ENCODE measurements at places on chromosomes 2 and 18. TPM values are rescaled to one million over a fixed set of nuclear protein-coding genes. Genes with fewer than 3 reads are reported as not detected.

GRCh38 chr18:12907258-12907925, 23.4 kb upstream of the PTPN2 start:
- DNase-seq: no peak

- DNase-seq: no peak
These were observed 3.3 kb upstream of the SLC66A2 start for GRCh38 chr18:79954791-79955190.

GRCh38 chr2:9820020-9820973, 23.0 kb upstream of the TAF1B start:
- no peak for DNase-seq

DNA sequence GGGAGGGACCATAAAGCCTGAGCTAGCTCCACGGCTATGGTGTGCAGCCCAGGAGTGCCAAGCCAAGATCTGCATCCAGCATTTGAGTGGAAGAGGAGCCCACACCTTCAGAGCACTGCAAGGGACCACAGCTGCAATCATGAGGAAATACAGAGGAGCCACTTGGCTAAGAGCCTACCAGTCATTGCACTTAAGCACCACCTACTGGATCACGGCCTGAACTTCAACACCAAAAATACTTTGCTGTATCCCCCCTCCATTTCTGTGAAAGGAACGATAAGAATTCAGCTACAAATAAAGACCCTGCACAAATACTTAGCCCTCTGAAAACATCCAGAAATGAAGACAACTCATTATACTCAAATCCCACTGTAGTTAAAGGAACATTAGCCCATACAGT, 545.3 kb downstream of the TSN start:
- DNase-seq: no peak

DNA sequence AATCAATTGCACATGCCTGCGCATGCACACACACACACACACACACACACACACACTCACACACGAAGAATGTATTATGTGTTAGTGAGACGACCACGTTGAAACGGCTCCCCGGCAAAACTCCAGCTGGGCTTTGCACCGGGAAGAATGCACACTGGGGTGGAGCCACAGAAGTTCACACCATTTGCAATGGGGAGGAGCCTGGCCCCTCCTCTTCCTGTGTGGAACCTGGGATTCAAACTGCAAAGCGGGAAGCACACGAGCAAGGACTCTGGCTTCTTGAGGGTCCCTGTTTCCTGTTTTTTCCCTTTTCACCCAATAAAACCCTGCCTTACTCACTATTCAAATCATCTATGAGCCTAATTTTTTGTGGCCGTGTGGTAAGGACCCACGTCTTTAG, 304.0 kb upstream of the TMEFF2 start:
- DNase-seq: no peak

GRCh38 chr18:12373771-12374116, 3.3 kb downstream of the AFG3L2 start:
- no peak for DNase-seq

DNA sequence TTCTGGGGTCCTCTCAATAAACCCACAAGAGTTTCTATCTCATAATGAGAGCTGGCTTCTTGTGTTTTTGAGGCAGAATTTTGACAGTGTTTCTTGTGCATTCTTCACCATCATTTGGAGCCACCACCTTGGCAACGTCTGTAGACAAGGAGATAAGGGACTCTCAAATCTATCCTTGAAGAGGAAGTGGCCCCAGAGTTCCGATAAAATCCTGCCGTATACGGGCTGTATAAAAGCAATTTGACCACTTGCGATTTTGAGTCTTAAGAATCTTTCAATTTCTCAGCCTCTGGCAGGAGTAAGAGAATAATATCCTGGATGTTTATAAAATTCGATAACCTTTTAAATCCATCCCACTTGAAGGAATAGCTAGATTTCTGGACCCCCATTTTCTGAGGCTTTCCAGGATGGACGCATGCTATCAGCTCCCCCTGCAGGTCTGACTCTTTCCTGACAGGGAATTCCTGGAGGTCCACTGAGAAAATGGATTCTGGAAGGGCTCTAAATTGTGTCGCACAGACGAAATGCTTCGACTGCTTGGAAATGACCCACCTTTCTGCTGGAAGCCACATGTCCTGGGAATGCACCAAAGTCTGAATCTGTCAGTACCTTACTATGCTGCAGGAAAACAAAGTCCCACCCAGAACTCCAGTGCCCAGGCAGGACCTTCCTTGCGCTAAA, 54.1 kb downstream of the E2F6 start:
- peak; percentile 27 for DNase-seq

DNA sequence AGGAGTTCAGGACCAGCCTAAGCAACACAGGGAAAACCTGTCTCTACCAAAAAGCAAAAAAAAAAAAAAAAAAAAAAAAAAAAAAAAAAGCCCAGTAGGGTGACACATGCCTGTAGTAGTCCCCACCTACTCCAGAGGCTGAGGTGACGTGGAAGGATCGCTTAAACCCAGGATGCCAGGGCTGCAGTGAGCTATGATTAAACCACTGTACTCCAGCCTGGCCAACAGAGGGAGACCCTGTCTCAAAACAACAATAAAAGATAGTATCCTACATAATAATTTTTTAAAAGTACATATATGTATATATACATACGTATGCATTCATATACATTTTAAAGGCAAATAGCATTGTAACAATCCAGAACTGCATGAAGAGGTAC, 51.7 kb downstream of the SOS1 start:
- no peak for DNase-seq

- no peak for DNase-seq
These were observed 111.7 kb downstream of the ACVR1 start for GRCh38 chr2:157764386-157764785.

- no peak for DNase-seq
These were observed 81.2 kb downstream of the SH3YL1 start for GRCh38 chr2:182509-183122.

DNA sequence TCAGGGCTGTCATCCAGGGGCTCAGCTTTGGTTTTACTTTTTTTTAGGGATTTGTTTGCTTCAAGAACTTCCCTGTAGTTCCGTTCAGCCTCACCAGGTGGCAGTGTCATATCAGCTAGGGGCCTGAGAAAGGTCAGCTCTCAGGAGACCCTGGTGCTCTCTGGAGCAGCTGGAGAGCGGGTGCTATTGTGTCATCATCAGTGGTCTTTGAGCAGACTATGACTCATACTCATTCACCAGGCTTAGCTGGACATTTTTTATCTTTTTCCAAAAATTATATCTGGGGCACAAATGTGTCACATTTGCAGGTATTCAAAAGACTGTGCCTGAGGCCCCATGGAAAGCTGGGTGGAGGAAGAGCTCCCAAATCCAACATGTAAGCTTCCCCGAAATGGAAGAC, 24.4 kb downstream of the ZNF892 start:
- DNase-seq: no peak

- DNase-seq: no peak
These were observed 245.6 kb downstream of the HDAC4 start for GRCh38 chr2:239154971-239155805.

- DNase-seq: no peak
These were observed 97.3 kb upstream of the DCC start for GRCh38 chr18:52242711-52243110.

DNA sequence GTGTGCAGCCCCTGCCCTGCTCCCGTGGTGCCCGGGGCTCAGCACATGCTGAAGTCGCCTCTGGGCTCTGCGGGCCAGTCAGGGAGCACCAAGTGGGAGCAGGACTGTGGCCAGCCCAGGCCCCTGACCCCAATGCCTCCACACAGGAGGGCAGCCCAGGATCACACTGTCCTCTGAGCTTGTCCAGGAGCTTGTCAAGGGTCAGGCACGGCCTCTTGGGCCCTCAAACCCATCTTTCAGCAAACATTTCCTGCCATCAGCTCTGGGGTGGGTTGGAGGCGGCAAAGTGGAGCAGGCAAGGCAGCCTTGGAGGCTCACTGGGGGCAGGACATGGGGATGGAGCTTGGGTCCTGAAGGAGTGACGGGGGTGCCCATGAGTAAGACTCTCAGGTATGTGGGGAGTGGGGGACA, 10.3 kb downstream of the SNED1 start:
- DNase-seq: no peak

DNA sequence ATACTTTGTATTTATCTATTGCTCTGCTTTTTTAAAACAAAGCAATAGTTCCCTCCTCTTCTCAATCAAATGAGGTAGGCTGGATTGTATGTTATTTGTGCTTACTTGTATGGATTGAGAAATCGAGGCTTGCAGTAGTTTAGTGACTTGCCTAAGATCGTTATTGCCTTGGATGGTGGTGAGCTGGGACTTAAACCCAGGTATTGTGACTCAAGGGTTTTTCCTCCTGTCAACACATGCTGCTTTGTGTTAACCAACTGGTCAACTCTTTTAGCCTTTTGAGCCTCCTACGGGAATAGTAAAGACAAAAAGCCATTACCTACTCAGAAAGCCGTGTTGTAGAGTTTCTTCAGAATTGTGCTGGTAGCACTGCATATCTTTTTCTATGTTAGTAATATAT, 95.2 kb upstream of the THUMPD2 start:
- DNase-seq: no peak

DNA sequence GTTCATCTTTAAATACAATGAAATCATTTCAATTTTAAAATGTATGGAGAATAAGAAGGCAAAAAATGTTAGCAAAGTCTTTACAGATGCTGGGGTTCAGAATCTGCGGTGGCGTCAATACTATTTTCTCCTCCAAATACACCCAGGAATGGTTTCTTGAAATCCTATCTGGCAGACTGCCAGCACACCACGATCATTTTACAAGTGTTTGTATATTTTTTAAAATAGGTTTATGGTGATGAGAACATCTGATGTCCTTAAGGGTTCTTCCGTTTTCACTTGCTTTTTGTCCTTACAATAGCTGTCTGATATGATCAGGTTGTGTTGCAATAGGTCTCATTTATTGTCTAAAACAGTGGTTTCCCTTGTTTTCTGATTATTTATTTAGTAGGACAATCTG, 89.6 kb downstream of the CMPK2 start:
- no peak for DNase-seq

- DNase-seq: no peak
These were observed 3.2 kb downstream of the WBP1 start for GRCh38 chr2:74461187-74462053.

GRCh38 chr2:240970816-240971215, 27.6 kb upstream of the SNED1 start:
- no peak for DNase-seq

DNA sequence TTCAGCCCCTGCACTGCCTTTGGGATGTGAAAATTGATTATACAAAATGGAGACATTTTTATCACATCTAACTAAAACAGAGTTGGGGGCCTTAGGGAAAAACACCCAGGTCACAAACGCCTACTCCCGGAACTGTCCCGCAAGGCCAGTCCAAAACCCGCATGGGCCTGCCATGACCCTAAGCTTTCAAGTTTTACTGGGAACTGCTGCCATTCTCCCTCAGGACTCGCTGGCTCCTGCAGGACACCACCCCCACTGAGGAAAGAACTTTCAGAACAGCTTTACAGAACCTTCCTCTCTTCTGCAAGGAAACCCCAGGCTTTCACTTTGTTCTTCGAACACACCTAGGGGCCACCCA, 320.4 kb upstream of the HS6ST1 start:
- no peak for DNase-seq

GRCh38 chr2:32752952-32753351, 125.1 kb downstream of the TTC27 start:
- no peak for DNase-seq

GRCh38 chr2:101012054-101012705, 10.1 kb downstream of the RPL31 start:
- no peak for DNase-seq

DNA sequence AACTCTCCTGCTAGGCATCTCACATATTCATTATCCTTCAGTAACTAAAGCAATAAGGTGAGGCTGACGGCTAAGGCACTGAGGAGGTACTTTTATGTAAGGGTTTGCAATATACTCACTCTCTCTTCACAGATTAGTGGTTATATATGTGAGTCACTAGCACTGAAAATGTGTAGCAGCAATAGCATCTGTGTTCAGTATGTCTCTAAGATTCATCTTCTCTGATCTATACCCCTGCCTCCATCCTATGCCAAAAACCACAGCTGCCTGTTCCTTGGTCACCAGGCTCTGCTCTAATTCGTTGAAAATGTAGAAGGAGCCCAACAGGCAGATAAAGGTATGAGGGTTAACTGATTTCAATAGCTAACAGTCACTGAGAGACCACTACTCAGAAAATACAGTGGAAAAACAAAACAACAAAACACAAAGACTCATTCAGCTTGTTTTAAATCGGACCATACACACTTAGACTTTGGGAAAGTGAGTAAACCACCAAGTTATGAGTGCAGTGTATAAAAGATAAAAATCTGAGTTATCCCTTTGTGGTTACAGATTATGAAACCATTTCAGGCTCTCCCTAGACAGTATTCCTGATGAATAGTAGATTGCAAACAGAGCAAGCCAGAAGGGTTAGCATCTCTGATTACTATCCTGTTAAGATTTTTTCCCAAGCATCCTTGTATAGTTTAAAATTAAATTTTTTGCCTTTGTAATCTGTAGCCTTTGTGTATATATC, 75.3 kb upstream of the CYP26B1 start:
- DNase-seq: peak; percentile 74

DNA sequence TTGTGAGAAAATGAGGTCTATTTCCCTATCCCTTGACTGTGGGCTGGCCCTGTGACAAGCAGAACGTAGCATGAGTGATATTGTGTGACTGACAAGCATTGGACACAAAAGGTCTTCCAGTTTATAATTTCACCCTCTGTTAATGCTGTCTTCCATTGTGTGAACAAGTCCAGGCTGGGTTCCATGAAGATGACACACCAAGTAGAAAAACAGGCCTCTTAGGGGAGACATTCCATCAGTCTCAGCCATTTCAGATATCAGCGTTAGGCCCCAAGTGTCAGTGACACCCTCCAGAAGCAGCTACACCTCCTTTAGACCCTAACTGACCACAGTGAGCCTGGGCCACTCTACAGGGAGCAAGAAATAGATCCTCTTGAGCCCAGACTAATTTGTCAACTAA, 511.3 kb downstream of the FBXO15 start:
- DNase-seq: no peak

DNA sequence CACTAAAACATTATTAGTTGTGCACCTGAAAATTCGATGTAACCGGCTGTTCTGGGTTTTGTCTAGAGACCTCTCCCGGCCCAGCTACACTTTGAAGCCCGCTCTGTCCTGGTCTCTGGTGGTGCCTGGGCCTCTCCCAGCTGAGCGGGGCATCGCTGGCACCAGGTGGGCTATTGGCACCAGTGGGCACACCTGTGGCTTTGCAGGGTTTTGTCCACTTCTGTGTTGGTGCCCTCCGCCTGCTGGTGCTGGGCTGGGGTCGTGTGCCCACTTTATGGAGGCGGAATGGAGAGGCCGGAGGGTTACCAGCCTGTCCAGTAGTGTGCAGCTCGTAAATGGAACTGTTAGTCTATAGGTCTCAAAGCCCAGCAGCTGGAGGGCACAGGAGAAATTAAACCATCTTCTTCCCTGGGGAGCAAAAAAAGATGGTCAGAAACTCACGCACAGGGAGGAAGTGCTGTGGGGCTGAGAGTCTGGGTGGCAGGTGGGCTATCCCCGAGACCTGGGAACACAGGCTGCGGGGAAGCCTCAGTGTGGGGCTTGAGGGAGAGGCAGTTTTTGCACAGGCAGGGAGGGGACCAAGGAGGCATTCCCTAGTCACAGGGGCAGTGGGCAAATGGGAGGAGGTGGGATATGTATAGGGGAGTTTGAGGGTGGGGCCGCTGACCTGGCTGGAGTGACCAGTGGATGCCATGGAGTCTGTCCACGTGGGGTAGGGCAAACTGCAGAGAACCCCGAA, 30.4 kb downstream of the SH3BP4 start:
- DNase-seq: no peak

Gene FAM110C
- total RNA-seq: 3.6 TPM

Gene PLB1
- total RNA-seq: 7.2 TPM

Gene GKN2
- not detected for total RNA-seq

Gene IL36A
- not detected for total RNA-seq

All from skin of body (tissue), 3 donors.